GM19239 (cell line): ENCODE measurements at places on chromosomes 11 and 22.

DNA sequence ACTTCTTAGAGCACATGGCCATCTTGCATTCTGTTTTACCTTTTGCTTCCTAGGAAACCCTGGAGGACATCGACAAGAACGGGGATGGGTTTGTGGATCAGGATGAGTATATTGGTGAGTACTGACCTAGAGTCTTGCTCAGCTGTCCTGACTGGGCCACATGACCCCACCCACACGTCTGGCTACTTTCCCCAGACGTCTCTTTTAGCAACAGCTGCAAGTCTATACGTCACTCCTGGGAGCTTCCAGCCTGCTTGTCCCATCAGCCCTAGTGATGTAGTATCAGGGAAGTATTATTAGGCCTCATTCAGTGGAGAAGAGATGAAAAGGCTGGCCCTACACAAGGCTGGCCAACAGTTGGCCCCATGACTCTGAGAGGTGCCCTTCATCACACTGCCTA is 9.6 kb downstream of the RCN1 start:
- DNase-seq = no peak

- DNase-seq = no peak
These were observed 35.3 kb downstream of the DGCR2 start for GRCh38 chr22:19086896-19087295.

DNA sequence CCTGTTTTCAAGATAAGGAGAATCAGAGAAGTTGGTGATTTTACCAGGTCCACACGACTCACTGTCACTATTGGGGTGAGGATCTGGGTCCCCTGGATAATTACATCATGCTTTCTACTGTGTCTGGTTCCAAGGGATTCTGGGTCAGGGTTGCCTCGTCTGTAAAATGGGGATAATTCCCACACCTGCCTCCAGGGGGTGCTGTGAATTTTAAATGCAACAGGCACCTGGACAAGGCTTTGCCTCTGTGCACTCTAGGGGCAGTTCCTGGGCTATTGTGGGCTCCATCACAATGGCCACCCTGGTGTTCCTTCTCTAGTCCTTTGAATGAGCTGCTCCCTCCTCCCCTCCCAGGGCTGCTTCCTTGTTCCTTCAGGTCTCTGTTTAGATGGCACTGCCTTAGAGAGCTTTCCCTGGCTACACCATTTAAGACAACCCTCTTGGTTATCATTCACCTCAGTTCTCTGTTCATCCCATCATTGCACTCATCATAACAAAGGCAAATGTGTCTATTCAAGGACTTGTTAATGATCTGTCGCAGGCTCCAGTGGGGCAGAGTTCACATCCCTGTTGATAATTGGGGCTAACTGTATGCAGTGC is 178.6 kb downstream of the MIAT start:
- DNase-seq = peak; percentile 61

DNA sequence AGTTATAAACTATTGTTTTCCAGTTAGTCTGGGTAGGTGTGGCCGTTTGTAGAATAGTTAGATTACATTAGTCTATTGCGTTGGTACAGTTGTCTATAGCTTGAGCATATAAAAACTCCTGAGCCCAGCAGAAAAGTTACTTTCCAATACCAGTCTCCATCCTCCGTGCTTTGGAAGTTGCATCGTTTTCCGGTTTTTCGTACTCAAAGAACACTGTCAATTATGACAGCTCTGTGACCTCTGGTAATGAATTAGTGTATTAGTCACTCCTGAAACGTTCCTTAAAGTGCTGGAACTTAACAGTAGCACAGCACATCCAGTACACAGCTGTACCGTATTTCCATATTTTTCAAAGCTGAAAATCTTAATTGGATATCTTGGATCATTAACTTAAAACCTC is 808 bp upstream of the MSANTD2 start:
- no peak for DNase-seq
